ENCODE measurements at places on chromosomes 16 and 17.

DNA sequence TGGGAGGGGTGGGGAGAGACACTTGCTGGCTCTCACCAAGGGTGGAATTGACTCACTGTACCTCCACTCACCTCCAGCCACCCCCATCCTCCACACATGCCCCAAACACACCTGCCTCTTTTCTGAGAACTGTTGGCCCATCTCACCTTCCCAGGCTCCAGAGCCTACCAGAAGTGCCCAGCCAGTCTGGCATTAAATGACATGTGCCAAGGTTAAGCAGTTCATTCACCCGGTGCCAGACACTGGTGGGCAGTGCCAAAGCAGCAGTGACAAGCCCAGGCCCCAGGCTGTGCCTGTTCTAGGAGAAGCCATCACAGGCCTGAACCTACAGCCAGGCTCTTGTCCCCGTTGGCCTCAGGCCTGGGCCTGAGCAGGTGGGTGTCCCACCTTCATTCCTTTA lies 11.2 kb downstream of the MVP start:
- no peak for DNase-seq

GRCh38 chr17:65297916-65298315 lies 160.7 kb downstream of the RGS9 start:
- DNase-seq: no peak

DNA sequence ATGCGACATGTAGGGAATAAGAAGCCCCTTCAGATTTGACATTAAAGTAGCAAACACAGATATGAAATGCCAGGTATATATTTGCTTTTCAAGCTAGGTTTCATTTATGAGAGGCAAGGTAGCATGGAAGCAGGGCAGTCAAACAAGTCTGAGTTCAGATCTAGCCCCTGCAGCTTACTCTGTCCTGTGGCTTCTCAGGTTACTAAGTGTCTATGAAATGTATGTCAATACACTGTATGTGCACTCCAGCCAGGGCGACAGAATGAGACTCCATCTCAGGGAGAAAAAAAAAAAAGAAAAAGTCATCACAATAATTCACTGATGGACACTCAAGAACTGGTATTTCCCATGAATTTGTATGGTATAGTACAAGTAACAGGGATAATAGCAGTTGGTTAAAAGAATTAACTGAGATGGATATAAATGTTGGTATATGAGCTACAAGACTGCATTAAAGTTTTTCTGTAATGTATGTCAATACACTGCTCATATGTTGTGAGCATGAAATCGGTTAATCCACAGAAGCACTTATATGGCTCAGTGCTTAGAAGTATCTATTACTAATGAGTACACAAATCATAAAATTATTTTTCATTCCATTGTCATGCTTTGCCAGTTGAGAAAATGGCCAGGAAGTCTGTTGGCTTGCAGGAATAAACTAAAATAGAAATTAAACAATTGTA lies 2.9 kb upstream of the WSB1 start:
- peak; percentile 81 for DNase-seq

- DNase-seq: no peak
Observed at GRCh38 chr17:57970710-57971109, 15.5 kb upstream of the CUEDC1 start.

DNA sequence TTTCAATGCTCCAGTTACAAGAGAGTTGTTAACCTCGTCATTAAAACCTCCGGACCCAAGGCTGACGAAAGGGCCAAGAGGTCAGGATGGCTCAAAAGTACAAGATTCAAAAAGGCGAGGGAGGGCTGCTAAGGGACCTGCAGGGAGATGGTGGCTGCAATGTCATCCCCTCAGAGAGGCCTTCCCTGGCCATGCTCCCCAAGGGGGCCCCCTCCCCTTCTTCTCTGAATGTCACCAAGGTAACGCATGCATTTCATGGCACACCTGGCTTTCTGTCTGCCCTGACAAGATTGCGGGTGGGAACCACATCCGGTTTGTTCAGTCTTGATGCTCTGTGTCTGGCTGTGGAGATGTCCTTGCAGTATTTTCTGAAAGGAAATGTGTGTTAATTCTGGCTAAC lies 89.9 kb downstream of the C16orf78 start:
- DNase-seq: no peak

- no peak for DNase-seq
Observed at GRCh38 chr17:47717979-47718621, 14.9 kb upstream of the TBX21 start.

- DNase-seq: peak; percentile 61
Observed at GRCh38 chr16:57867000-57867561, 64.8 kb upstream of the KIFC3 start.

GRCh38 chr17:1110862-1111598 lies 68.8 kb downstream of the ABR start:
- DNase-seq: no peak

- no peak for DNase-seq
Observed at GRCh38 chr16:50081428-50082018, 15.8 kb downstream of the HEATR3 start.

DNA sequence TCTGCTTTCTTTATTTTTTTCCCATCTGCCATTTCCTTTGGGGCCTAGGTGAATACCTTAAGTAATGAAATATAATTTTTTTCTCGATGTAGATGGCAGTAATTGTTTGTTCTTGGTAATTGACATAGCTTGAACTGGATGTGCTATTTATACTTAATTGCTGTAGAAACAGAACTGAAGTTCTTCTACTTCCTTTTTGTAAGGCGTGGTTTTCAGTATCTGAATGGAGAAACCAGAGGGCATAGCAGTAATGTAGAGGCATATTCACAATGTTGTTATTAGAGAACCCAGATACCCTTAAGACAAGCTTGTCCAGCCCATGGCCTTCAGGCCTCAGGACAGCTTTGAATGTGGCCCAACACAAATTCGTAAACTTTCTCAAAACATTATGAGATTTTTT lies 16.4 kb downstream of the ATP6V0A1 start:
- no peak for DNase-seq

- no peak for DNase-seq
Observed at GRCh38 chr16:19071811-19072777, 4.7 kb downstream of the COQ7 start.

- DNase-seq: no peak
Observed at GRCh38 chr16:68313116-68313515, 2.3 kb downstream of the PRMT7 start.

DNA sequence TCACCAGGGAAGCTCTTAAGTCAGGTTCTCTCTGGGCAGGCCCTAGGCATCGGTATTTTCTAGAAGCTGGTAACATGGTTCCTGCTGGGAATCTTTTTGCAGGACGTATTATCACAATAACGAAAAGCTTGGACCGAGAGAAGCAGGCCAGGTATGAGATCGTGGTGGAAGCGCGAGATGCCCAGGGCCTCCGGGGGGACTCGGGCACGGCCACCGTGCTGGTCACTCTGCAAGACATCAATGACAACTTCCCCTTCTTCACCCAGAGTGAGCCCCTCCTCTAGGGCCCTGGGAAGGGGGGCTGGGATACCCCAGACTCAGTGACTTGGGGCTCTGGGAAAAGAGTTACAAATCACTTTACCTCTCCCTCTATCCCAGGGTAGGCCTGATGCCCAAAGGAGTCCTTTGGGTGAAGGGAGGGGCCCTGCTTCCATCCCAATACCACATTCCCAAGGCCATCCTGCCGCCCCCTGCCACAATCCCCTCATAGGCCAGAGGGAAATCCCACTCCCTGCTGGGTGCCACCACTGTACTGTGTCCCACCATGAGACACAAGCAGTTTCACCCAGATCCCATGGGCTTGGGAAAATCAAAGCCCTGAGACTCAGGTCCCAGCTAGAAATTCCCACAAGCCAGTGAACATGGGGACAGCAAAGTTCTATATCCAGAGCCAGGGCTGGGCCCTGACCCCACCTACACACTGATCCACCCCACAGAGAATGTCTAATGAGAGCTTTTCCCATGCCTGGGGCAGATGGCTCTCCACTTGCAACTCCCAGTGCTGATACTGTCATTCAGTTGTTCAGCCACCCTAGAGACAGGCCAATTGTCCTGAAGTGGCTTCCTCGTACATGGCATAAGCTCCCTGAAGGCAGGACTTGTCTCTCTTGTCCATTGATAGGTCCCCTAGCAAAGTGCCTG lies 23.0 kb downstream of the CDH5 start:
- DNase-seq: no peak

Data from NCI-H2029 (cell line).